Activated CD4-positive, alpha-beta T cell treated with anti-CD3 and anti-CD28 coated beads, Interleukin-2, amount 10 ng/mL, durations not matched to agents 7 days and 5 days (primary cell): ENCODE measurements at places on chromosomes 4 and X. TPM values are rescaled to one million over a fixed set of nuclear protein-coding genes. Genes with fewer than 3 reads are reported as not detected.

GRCh38 chr4:158015241-158015640, 157.6 kb downstream of the GASK1B start:
- H3K4me1 ChIP-seq: no peaks in the 10 kb centered on the region
- H3K36me3 ChIP-seq: no peaks in the 10 kb centered on the region
- H3K27ac ChIP-seq: no peak overlapping the region

GRCh38 chr4:119657111-119657611, 28.6 kb upstream of the PDE5A start:
- H3K27ac ChIP-seq: no peak overlapping the region
- H3K4me3 ChIP-seq: no peak overlapping the region
- no peak for DNase-seq
- no peaks in the 10 kb centered on the region for H3K4me1 ChIP-seq
- H3K36me3 ChIP-seq: no peaks in the 10 kb centered on the region

- H3K27ac ChIP-seq: no peak overlapping the region
- no peak overlapping the region for H3K4me3 ChIP-seq
- no peaks in the 10 kb centered on the region for H3K27me3 ChIP-seq
- H3K4me1 ChIP-seq: peaks cover 7% of the 10 kb centered on the region
- H3K36me3 ChIP-seq: peaks cover 23% of the 10 kb centered on the region
- DNase-seq: no peak
Observed at GRCh38 chr4:78922207-78922606, 17.0 kb downstream of the PAQR3 start.

DNA sequence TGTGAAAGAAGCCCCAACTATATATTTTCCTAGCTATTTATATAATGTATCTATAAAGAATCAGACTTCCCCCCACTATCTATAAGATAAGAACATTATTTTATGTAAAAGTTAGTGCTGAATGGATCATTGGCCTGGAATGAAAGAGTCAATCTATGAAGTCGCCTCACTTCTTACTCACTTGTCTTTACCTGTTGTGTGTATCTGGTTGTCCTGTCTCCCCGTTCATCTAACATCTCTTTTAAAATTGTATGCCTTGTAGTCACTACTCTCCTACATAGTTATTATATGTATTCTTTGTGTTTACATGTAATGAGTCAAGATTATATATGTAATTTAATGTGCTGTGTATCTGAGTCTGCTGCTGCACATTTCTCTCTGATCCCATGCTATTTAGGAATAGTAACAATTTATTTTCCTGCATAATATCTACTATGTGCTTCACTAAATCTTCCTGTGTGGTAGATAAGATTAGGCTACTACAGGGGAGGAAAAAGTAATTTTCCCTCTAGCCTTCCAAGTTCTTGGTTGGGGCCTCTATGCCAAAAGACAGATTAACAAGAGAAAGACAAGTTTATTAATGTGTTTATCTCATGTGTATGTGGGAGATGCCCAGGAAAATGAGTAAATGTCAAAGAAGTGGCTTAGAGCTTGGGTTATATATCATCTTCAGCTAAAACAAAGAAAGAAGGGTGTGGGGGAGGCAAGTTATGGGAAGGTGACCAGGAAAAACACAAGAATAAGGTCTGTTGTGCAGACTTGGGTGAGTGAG, 77.6 kb upstream of the FRMPD4 start:
- no peaks in the 10 kb centered on the region for H3K4me1 ChIP-seq
- DNase-seq: no peak
- H3K36me3 ChIP-seq: no peaks in the 10 kb centered on the region
- no peak overlapping the region for H3K27ac ChIP-seq
- no peaks in the 10 kb centered on the region for H3K27me3 ChIP-seq
- no peak overlapping the region for H3K4me3 ChIP-seq

DNA sequence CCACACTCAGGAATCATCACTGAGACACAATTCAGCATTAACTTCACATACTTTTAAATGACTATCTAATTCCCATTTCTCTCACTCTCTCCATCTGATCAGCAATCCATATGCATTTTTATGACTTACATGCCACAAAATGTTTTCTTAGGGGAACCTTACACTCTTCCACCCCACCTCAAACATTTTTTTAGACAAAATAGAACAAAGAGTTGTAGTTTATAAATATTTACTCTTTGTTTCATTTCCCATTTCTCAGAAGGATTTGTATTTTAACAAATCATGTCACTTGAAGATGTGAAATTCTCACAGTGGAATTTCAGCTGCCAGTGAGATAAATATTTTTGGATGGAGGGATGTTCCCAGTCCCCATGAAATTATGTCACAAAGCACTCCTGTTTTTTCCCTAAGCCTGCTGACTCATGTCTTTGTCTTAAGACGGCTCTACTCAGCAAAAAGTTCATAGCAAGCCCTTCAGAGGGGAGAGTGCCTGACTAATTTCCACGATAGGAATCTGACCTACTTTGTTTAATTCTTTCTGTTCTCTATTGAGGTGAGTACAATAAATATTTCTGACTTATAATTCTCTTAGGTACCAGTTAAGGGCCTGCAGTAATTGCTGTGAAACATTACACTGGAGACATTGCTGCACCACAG, 257.7 kb downstream of the THOC2 start:
- no peak overlapping the region for H3K4me3 ChIP-seq
- no peak for DNase-seq
- H3K27ac ChIP-seq: no peak overlapping the region
- no peaks in the 10 kb centered on the region for H3K36me3 ChIP-seq
- H3K27me3 ChIP-seq: peaks cover 3% of the 10 kb centered on the region
- H3K4me1 ChIP-seq: no peaks in the 10 kb centered on the region

DNA sequence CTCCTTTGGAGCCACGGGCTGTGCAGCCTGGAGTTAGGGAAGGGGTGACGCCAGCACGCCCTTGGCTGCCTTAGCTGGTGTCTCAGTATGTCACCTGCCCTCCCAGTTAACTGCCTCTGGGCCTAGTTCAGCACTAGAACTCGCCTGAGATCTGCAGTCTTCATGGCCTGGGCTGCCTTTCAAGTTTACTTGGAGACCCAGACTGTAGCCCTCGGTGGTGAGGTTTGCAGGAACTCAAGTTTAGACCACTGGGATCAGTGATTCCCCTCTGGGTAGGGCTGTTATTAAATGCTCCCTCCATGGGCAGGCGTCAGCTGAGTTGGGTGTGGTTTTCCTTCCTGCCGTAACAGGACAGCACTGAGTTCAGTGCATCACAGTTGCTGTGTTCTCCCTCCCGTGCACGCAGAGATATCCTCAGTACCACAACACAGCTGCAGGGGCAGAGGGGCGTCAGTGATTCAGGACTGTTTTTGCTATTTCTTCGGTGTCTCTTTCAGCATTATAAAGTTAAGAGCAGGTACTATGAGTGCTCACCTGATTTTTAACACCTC, 30.5 kb downstream of the PLAC8 start:
- peaks cover 65% of the 10 kb centered on the region for H3K36me3 ChIP-seq
- peak overlapping the region; percentile 85 for H3K27ac ChIP-seq
- H3K27me3 ChIP-seq: no peaks in the 10 kb centered on the region
- peak overlapping the region; percentile 8 for H3K4me3 ChIP-seq

GRCh38 chr4:90137555-90137954, 10.4 kb downstream of the CCSER1 start:
- H3K36me3 ChIP-seq: no peaks in the 10 kb centered on the region
- H3K27ac ChIP-seq: no peak overlapping the region
- H3K4me1 ChIP-seq: no peaks in the 10 kb centered on the region
- no peak overlapping the region for H3K4me3 ChIP-seq
- DNase-seq: no peak
- H3K27me3 ChIP-seq: peaks cover 7% of the 10 kb centered on the region

GRCh38 chr4:141023051-141023450, 110.2 kb downstream of the RNF150 start:
- no peaks in the 10 kb centered on the region for H3K4me1 ChIP-seq
- no peak for DNase-seq
- H3K4me3 ChIP-seq: no peak overlapping the region
- no peaks in the 10 kb centered on the region for H3K36me3 ChIP-seq
- no peak overlapping the region for H3K27ac ChIP-seq

DNA sequence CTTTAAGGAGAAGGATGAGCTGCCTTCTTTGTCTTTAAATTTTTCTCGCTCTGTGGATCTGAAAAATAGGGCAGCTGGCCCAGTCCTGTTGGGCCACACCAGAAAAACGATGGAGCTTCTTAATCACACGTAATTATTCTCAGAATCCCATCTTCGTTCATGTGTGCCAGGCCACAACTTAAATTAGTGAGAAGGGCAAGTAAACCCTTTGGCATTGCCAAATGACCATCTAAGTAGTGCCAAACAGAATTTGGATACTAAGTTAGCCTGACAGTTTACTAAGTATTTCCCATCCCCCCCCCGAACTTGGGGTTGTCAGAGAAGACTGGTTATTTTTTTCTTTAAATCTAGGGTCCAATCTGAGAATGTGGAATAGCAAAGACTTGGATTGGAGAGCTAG, 62.0 kb downstream of the CASP3 start:
- no peak overlapping the region for H3K27ac ChIP-seq
- H3K4me1 ChIP-seq: peaks cover 14% of the 10 kb centered on the region
- no peak overlapping the region for H3K4me3 ChIP-seq
- no peak for DNase-seq
- no peaks in the 10 kb centered on the region for H3K27me3 ChIP-seq
- no peaks in the 10 kb centered on the region for H3K36me3 ChIP-seq

GRCh38 chrX:154032653-154033052, 13.0 kb upstream of the IRAK1 start:
- H3K4me1 ChIP-seq: peaks cover 17% of the 10 kb centered on the region
- H3K27me3 ChIP-seq: no peaks in the 10 kb centered on the region
- H3K36me3 ChIP-seq: peaks cover 21% of the 10 kb centered on the region
- DNase-seq: no peak

- H3K27me3 ChIP-seq: no peaks in the 10 kb centered on the region
- no peaks in the 10 kb centered on the region for H3K4me1 ChIP-seq
- H3K4me3 ChIP-seq: no peak overlapping the region
Observed at GRCh38 chr4:159722918-159723317, 620.0 kb downstream of the RAPGEF2 start.

DNA sequence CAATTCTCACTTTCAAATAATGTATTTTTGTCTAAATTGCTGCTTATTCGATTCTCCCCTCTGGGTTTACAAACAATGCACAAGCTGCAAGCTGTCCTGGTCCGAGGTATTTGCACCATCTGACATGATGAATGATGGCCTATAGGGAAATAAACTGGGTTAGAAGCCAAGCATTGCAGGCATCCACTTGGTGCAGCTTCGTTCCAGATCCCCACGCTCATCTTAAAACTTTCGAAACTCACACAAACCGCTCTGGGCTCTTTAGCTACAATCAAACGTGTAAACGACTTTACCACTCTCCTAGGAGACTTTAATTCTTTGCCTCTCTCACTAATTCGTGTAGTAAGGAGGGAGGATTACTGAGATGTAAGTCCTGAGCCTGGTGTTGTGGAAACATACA, 19.0 kb downstream of the PHKA2 start:
- H3K36me3 ChIP-seq: no peaks in the 10 kb centered on the region
- H3K27ac ChIP-seq: no peak overlapping the region
- no peaks in the 10 kb centered on the region for H3K27me3 ChIP-seq

DNA sequence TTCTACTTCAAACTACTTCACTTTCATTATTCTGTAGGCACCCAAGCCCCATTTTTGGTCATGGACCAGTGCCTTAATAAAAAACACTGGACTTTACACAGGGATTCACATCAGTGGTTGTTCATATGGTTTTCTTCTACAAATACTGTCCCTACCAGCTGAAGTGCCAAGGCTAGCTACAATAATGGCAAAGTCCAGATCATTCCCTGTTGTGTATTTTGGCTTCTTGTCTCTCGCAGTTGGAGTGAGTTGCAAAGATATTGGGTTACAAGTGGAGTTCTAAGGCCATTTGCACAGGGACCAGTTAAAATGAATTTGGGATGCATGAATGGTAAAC, 16.7 kb upstream of the ANKRD17 start:
- H3K36me3 ChIP-seq: peaks cover 5% of the 10 kb centered on the region
- peaks cover 4% of the 10 kb centered on the region for H3K4me1 ChIP-seq
- no peak for DNase-seq
- H3K27ac ChIP-seq: no peak overlapping the region

GRCh38 chr4:168521721-168522120, 24.9 kb downstream of the PALLD start:
- H3K27me3 ChIP-seq: peaks cover 25% of the 10 kb centered on the region
- no peaks in the 10 kb centered on the region for H3K4me1 ChIP-seq

DNA sequence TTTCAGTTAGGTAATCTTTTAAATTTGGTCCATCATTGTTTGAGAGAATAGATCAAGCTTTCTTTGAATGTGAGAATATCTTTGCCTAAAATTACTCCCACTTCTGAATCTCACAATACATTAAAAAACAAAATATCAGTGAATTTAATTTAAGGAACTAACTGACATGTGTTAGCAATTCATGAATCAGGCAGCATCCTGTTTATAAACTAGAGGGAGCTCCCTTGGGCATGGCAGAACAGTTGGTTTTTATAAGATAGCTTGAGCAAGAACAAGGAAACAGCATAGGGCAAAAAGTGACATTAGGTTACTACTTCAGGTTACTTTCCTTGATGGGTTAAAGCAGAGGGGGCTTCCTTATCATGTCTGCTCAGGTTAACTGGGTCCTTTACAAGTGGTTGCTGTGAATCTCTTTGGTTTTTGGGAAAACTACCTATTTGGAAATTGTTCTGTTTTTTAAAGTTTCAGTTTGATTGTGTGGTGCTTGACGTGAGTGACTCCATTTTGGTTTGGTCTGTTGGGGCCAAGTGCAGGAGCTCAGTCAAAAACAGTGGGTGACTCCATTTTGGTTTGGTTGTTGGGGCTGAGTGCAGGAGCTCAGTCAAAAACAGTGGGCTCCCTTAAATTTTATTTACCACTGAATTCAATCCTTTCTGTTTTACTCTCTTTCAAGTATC, 68.0 kb downstream of the PPEF2 start:
- H3K4me1 ChIP-seq: peaks cover 4% of the 10 kb centered on the region
- H3K27me3 ChIP-seq: peaks cover 1% of the 10 kb centered on the region
- DNase-seq: no peak
- H3K4me3 ChIP-seq: no peak overlapping the region
- no peaks in the 10 kb centered on the region for H3K36me3 ChIP-seq

DNA sequence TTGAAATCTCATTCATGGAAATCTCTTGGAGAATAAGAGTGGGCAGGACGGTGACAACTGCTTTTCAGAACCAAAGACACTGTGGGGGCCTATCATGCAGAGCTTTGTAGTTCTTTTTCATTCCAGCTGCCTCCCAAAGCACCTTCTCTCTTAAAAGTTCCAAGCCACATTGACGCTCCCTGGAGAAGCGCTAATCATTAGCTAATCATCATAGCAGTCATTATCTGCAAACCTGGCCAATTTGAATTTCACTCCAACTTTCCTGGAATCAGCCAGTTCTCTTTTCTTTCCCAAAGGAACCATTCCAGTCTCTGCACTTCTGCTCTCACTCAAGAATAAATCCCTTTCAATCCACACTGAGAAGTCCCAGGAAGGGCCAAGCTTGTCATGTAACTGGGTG, 1144.1 kb upstream of the IGFBP7 start:
- H3K4me1 ChIP-seq: no peaks in the 10 kb centered on the region
- no peak overlapping the region for H3K4me3 ChIP-seq
- H3K27ac ChIP-seq: no peak overlapping the region
- H3K36me3 ChIP-seq: no peaks in the 10 kb centered on the region

LONRF3 gene
- total RNA-seq: 0.29 TPM

ARHGAP6 gene
- not detected for total RNA-seq

PDLIM3 gene
- not detected for total RNA-seq

BCLAF3 gene
- total RNA-seq: 7.3 TPM
